ENCODE measurements at places on chromosomes 5 and 9. TPM values are rescaled to one million over a fixed set of nuclear protein-coding genes. Genes with fewer than 3 reads are reported as not detected.

The ATG12 gene
- total RNA-seq = 58.8 TPM

The SHOC1 gene
- total RNA-seq = 0.02 TPM

The EPB41L4A gene
- not detected for total RNA-seq

The RANBP3L gene
- total RNA-seq = 0.76 TPM

The PTGDS gene
- total RNA-seq = not detected

The RMRP gene
- 18,093 TPM for total RNA-seq

The ZNF462 gene
- total RNA-seq = 17.8 TPM

The HRH2 gene
- 0.32 TPM for total RNA-seq

The PAEP gene
- not detected for total RNA-seq

The MYO10 gene
- total RNA-seq = 13.6 TPM

The GNA14 gene
- 0.42 TPM for total RNA-seq

The TIGD6 gene
- 6.3 TPM for total RNA-seq

The TAF11L12 gene
- not detected for total RNA-seq

The ZDHHC11 gene
- total RNA-seq = 0.22 TPM

The TTC16 gene
- not detected for total RNA-seq

The FKBP15 gene
- 27.2 TPM for total RNA-seq

The ADAMTS13 gene
- not detected for total RNA-seq

Data from M059J (cell line).